ENCODE measurements at places on chromosomes 5 and 9.
A peak's percentile ranks its signal among the peaks of the same experiment; 100 is the strongest.

GRCh38 chr5:73417303-73418034 is 31.1 kb downstream of the FOXD1 start:
- peak; percentile 36 for DNase-seq

DNA sequence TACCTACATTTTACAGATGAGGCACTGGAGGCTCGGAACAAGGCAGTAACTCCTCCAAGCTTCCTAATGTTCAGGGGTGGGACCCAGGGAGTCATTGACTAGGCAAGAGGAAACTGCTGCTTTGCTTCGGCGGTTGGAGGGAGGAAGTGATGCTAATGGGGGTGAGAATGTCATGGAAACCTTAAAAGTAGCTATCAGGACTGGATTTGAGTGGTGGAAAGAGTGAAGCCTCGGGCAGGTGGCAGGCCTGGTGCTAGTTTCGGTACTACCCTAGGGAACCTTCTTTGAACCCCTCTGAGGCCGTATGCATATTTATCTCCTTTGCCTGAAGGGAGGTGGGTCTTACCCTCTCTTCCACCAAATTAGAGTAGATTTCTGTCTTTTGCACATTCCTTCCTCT is 1.6 kb downstream of the BSPRY start:
- DNase-seq: no peak

DNA sequence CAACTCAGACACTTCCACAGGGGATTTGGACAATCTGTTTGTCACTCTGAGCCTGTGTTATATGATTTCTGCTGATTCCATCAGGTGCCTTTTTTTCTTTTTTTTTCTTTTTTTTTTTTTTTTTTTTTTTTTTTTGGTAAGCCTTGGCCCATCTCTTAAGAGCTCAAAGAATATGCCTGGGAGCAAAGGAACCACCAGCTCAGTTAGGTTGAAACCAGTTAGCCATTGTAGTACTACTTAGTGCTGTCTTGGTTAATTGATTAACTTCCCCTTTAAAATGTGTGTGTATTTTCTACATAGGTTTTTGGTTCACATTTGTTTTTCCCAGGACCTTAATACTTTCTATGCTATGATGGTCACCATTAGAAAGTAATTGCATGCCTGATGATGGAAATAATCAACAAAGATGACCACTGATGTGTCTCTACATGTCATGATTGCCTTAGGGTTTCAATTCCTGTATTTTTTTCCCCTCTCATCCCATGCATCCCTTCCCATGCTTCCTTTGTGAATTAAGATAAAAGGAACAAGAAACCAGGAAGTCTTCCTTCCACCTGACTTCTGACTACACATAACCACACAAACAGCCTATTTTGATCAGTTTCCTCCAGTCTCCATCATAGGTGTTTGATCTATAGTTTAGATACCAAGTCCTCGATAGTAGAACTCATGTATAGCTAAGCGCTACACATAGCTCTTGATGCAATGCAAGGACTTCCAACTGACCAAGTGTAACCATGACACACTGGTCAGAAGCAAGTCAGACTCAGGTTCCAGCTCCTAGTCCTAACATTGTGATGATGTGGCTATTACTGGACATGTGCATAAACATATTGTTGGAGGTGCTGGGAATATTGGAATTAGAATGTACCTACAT is 306.1 kb downstream of the EFNA5 start:
- no peak for DNase-seq

DNA sequence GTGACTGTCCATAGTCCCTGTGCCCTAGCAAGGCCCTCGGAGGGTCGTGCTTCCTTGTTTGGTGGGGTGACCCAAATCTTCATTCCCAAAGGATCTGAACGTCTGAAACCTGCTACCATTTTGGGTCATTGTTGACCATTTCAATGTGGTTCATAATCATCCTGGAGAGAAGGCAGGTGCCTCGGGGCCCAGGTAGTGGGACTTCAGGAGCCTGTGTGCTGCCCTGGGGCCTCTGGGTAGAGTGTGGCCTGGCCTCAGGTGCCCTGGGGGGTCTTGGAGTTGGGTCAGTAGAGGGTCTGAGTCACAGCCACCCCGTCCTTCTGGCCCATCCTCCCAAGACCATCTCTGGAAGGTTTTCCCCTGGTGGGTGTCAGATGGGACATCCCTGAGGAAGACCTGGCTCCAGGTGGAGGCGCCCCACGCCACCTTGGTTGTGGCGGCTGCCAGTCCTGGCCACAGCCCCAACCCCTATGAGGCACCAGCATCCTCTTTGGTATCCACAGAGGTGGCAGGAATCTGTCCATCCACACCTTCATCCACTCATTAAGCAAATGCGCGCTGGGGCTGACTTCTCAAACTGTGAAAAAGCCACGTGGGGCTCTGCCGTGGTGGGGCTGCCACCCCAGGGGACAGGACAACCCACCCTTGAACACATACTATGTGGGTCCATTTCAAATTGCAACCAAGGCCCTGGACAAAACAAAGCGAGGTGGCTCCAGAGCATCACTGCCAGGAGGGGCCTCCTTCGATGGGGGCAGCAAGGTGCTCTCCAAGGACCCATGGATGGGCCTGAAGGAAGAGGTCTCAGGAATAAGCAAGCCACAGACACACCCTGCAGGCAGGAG is 41.6 kb upstream of the FCN1 start:
- DNase-seq: no peak

DNA sequence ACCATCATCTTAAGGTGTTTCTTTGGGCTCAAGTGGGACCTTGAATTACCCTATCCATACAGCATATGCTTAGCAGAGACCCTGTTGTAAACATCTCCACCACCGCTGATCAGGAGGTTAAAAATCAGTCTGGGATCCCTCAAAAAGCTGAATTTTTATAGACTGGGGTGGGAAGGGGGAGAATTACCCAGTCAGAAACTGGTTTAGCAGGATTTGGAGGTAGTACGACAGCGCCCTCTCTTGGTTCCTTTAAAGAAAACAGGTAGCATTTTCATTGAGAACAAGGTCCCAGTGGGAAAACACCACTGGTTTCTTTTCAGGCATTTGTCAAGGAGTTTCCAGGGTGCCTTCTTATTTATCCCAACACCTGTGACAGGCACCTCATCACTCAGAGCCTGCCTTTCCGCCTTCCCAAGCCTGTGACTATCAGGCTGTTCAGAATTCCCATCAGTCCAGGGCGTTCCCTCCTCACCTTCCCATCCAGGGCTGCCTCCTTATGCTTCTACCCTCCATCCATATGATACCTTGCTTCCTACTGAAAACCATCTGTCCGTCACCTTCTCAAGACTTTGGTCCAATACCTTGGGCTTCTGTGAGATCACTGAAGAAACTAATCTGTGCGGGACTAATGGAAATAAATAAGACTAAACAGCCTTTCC is 203.8 kb upstream of the RAI14 start:
- DNase-seq: no peak

DNA sequence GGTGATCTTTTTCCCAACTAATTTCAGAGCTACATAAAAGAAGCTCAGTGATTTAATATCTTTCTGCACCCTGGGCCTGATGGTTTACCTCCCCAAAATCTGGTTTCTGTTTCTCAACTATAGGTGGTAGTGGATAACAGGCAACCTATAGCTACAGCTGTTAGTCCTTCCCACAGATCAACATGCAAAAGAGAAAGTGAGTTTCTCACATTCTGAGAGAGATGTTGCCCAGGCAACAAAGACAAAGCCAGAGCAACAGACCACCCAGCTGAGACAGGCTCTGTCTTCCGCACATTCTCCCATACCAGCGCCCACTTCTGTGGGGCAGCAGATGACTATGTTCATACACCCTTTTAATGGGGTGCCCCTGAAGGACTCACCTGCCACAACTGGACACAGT is 40.7 kb upstream of the PPP2R2B start:
- no peak for DNase-seq

DNA sequence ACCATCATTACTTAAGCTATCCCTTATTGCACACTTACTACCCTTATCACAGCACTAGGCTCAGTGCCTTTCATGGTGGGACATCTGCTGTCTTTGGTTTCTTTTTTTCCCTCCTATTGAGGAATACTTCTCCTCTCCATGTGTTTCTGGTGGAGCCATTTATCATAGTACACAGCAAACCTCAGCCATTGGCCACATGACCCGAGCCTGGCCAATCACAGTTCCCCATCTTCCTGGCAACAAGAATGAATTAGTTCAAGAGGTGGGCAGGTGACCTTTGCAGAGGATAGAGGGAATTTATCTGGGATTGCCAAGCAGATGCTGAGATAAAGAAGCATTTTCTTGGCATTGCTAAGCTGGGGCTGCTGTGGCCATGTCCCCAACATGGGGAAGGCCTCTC is 101.1 kb upstream of the ZNF618 start:
- no peak for DNase-seq

DNA sequence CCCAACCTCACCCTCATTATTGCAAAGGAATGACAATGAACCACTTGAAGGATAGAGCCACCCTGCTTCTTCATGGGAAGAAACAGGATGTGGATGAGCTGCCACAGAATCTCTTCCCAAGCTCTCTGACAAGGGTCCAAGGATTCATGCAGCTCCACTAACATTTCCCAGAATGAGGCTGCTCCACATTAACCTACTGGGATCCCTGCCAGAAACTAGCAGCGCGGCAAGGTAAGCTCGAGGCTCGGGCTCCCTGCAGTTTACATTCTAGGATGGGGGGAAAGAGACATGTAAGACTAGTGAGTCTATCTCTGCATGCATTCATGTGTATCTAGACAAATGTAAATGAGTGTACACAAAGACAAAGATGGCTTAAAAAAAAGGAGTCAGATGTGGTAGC is 12.1 kb downstream of the DCAF12 start:
- DNase-seq: peak; percentile 3

- DNase-seq: no peak
These were observed 227.3 kb downstream of the LURAP1L start for GRCh38 chr9:13001989-13002580.

GRCh38 chr5:74063821-74064220 is 437.8 kb downstream of the ARHGEF28 start:
- DNase-seq: no peak
